ENCODE measurements at places on chromosomes 16 and 17.

DNA sequence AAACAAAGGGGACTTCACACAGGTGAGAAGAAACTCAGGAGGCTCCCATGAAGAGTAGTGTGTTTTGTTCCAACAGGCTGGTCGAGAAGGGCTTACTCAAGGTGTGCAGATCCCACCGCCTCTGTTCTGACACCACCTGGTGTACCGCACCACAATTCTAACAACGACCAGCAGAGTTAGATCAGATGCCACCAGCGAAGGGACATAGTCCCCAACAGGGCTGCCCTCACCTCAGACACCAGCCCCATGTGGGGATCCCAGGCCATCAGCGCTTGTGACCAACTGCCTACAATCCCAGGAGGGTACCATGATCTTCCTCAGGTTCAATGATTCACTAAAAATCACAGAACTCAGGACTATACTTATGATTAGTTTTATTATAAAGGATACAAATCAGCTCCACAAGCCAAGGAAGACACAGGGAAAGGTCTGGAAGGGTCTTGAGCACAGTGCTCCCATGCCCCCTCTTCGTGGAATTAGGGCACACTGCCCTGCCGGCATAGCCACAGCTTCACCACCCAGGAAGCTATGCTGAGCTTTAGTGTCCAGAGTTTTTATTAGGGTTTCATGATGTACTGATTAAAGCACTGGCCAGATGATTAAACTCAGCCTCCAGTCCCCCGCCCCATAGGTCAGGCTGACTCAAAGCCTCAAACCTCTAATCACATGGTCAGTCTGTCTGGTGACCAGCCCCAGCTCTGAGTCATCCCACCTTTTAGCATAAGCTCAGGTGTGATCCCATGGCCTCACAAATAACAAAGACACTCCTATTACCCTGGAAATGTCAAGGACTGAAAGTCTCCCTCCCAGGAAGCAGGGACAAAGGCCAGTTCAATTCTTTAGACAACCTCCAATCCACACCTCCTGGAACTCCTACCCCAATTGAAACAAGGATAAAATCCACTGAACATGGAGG, 26.0 kb downstream of the TRIM25 start:
- DNase-seq, result no peak

GRCh38 chr17:75010683-75011400, 1.6 kb upstream of the MRPL58 start:
- DNase-seq, result no peak

- no peak for DNase-seq
These were observed 5.8 kb upstream of the ARMC5 start for GRCh38 chr16:31453255-31454204.

- DNase-seq, result no peak
These were observed at the start of gene METTL23 for GRCh38 chr17:76726776-76727718. Gene METTL23, plus strand, starts transcription at chr17:76726839. Its CDS starts 2,872 bp downstream, at chr17:76729711.

DNA sequence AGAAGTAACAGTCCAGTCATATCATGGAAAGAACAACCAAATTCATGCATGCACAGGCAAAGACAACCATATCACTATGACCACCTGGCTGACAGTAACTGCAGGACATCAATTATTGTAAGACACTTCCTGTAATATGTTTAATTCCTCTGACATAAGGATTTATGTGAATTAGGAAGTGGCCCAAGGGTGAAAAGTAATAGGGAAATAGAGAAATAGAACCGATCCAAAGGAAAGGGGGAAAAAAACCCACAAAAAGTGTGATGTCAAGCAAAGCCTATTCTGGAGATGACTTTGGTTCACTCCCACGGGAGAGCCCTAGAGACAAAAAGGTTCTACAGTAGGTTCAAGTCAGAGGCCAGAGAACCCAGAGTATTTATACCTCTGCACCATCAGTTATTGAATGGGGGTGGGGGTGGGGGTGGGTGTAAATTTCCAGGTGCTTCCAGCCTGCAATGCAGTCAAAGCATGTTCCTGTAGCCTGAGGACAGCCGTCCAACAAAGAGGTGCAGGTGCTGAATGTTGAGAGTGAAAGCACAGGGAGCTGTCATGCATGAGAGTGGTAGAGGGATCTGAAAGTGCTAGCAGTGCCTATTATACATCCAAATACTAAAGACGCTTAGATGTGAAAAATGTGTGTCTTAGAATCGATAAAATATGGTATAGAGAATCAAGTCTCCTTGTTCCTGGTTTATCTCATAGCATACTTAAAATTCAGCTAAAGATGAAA, 95.6 kb upstream of the HLF start:
- no peak for DNase-seq

- DNase-seq, result no peak
These were observed 1.6 kb downstream of the STAC2 start for GRCh38 chr17:39223907-39224777.

GRCh38 chr17:13958773-13959172, 110.5 kb upstream of the COX10 start:
- DNase-seq, result no peak

DNA sequence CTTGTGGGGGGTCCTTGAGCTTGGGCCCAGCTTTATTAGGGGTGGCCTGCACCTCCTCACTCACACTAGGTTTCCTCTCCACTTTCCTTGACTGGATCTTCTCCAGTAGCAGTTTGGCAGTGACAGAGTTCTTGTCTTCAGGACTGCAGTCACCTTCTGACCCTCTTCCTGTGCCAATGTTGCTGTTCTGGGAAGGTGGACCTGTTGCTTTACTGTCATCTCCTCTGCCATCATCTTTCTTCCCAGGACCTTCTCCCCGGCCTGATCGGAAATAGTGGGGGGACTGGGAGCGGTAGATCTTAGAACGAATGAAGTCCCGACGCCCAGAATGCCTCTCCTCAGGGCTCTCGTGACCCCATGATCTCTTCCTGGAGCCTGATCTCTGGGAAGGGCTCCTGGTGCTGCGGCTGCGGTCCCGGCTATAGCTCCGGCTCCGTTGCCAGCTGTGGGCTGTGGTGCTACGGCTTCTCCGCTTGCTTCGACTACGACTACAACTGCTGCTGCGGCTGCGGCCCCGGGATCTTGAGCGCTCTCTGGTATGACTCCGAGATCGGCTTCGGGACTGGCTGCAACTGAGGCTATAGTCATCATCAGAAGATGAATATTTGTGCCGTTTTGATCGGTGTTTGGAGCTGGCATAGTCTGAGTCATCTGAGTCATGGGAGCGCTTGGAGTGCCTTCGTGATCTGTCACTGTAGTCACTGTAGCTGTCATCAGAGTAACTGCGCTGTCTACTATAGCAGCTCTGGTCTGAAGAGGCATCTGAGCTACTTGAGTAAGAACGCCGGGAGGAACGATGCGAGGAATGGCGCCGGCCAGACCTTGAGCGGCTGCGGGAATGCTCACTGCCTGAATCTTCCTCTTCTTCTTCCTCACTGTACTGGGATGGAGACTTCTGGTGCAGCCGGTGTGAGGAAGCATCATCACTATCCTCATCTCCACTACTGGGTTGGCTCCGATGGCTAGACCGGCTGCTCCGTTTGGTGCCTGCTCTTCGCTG, 9.5 kb upstream of the ITGA2B start:
- DNase-seq, result no peak

- DNase-seq, result peak; percentile 85
These were observed 17.1 kb upstream of the TNS4 start for GRCh38 chr17:40518401-40519088.

GRCh38 chr16:56892705-56893104, 27.7 kb downstream of the SLC12A3 start:
- no peak for DNase-seq

DNA sequence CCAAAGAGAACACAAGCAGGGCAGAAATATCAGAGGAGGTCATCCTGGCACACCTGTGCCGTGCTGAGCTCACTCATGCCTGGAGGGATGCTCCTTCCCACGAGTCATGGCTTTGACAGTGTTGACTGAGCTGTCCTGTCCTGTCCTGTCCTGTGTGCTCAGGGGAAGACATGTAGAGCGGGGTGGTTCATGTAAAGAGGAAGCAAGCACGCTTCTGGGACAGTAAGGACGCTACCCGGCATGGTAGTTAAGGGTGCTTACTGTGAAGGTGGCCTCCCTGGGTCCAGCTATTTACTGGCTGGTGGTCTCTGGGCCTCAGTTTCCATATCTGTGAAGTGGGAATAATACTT, 398 bp downstream of the LGALS9 start:
- DNase-seq, result no peak

DNA sequence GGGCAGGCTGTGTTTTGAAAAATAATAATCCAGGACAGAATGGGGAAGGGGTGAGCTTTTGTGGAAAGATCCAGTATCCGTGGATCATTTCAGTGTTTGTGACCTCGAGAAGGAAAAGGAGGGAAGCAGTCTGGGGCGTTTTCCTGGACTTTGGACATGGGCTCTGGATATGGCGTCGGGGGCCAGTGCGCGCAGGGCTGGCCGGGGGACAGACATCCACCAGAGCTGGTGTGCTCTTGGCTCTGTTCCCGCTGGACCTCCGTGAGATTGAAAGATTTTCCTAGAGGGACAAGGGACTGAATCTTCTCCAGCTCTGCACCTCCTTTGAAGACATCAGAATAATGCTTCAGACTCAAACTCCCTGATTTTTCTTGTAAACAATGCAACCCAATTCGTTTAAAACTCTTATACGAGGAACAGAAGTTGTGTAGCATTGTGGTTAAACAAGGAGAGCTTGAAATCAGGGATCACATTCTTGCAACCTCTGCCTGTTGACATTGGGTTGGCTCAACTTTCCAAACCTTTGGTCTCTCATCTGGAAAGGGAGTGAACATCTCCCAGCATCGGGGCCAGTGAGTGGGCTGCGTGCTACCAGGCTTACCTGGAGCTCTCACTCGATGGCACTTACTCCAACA, 75.9 kb downstream of the C16orf95 start:
- DNase-seq, result no peak

- DNase-seq, result no peak
These were observed 110.7 kb downstream of the GSG1L start for GRCh38 chr16:27952811-27953210.

- DNase-seq, result peak; percentile 55
These were observed 6.7 kb downstream of the CCDC57 start for GRCh38 chr17:82205720-82206508.

- DNase-seq, result no peak
These were observed 497.8 kb upstream of the ZFHX3 start for GRCh38 chr16:73545755-73546154.

DNA sequence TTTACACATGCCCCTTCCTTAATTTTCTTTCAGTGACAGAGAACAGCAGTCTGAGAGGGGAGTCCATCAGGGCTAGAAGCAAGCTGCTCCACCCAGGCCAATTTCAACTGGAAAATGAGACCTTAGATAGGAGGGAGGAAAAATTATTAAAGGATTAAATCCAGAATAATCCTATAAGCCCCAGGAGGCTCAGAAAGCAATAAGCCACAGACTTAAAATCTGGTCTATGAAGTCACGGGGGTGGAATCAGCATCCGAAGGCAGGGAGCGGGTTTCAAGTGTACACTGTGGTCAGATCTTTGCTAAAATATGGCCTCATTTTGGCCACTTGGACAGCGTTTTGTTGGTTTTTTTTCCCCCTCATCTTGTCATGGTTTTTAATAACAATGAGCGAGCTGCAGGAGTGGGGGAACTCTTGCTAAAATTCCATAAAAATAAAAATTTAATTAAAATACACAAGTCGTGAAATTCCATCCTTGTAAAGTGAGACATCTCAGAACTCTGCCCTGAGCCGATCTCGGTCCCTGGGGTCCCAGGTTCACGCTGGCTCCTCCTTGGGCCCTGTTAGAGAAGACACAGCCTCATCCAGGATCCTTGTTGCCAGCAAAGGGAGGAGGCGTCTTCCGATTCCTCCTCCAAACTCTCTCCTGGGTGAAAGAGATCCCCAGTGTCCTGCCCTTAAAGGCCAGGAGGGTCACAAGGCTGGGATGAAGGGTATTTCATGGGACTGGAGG, 51.6 kb upstream of the ETV4 start:
- DNase-seq, result no peak

- DNase-seq, result no peak
These were observed 3.8 kb upstream of the TAC4 start for GRCh38 chr17:49851387-49852291.

- DNase-seq, result no peak
These were observed 5.9 kb downstream of the CORO7 start for GRCh38 chr16:4410335-4411075.

DNA sequence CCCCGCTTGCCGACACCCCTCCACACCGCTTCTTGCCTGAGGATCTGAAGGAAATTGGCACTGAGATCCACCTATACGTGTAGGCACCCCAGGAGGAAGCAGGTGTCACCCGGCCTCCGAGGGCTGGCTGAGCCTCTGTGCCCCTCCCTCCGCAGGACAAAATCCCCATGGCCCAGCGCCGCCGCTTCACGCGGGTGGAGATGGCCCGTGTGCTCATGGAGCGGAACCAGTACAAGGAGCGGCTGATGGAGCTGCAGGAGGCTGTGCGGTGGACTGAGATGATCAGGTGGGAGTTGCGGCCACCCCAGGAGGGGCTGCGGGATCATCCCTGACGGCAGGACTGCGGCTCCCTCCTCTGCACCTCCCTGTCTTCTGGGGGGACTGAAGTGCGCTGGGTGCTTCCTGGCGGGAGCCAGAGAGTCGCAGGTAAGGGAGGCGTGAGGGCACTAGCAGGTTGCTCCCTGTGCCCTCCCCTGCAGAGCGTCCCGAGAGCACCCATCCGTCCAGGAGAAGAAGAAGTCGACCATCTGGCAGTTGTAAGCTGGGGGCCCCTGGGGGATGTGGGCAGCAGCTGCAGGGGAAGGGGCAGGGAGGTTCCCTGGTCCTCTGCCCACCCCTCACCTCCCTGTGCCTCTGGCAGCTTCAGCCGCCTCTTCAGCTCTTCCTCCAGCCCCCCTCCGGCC, 9.0 kb downstream of the NME3 start:
- no peak for DNase-seq

DNA sequence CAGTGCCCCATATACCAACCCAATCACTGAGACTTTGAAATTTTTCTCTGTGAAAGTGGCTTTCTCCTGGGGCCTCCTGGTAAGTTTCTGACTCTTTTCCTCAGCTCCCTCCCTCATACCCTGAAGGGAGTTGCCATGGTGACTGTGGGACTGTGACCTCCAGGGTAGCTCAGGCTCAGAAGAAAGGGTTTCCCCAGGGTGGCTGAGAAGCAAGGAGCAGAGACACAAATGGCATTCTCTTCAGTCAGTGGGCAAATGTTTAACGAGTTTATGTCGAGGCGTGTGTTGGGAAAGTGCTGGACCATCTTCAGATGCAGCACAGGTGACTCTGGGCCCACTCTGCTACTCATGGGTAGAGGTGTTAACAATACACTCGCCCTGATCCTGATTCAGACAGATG, 46.8 kb downstream of the MRPS23 start:
- no peak for DNase-seq

DNA sequence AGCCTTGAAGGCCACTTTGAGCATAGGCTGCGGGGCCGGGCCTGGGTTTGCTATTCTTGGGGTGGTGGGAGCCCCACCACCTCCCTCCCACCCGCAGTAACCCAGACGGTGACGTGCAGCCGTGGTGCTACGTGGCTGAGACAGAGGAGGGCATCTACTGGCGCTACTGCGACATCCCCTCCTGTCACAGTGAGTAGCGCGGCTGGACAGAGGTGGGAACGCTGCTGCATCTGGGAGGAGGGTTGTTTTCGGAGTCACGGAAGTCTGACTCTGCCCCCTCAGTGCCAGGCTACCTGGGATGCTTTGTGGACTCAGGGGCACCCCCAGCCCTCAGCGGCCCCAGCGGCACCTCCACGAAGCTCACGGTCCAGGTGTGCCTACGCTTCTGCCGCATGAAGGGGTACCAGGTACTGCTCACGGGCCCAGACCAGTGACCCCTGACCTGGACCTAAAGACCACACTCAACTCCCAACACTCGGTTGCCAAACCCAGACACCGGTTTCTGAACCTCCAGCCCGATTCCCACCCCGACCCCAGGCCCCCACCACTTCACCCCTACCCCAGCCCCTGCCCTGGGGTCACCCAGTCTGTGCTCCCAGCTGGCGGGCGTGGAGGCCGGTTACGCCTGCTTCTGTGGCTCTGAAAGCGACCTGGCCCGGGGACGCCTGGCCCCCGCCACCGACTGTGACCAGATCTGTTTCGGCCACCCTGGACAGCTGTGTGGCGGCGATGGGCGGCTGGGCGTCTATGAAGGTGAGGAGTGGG, 2.1 kb downstream of the KREMEN2 start:
- DNase-seq, result no peak
